ENCODE measurements at places on chromosomes 5 and 9.

- no peak for DNase-seq
Observed at GRCh38 chr9:135212961-135213360, 125.5 kb downstream of the OLFM1 start.

GRCh38 chr9:33133186-33133585, 34.0 kb downstream of the B4GALT1 start:
- DNase-seq, result no peak

DNA sequence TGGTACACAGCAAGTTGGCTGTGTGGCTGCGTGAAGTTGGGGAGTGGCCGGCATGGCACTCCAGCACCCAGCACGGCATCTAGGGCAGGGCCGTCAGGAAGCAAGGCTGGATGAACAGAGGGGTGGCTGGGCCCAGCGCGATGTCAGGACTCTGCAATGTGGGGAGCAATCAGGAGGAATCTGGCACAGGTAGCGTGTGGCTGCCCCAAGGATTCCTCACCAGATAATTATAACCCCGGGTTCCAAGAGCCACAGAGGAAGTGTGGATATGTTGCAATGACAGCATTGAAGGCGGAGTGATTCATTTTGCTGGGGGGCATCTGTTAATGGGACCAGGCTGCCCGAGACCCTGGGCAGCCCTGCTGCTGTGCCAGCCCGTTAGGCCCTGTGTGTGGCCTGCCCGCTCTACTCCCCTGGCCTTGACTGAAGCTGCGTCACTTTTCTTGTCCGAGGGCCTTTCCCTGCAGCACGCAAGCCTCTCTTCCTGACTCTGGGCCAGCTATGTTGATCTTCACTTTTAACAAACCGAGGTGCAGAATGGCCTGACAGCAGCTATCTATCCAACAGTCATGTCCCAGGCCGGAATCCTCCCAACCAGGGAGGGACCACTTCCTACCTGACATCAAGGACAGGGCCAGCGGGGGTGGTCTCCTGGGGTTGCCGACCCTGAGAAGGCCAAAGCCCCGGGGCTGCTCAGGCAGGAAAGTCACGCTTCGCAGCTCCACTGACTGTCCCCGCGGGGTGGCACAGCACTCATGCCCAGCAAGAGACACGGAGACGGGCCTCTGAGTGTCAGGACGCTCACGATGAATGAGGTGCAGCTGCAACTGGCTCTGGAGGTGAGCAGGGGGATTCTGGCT, 118.0 kb upstream of the PHYKPL start:
- DNase-seq, result no peak

- DNase-seq, result no peak
Observed at GRCh38 chr5:131541762-131542161, 93.3 kb downstream of the RAPGEF6 start.

DNA sequence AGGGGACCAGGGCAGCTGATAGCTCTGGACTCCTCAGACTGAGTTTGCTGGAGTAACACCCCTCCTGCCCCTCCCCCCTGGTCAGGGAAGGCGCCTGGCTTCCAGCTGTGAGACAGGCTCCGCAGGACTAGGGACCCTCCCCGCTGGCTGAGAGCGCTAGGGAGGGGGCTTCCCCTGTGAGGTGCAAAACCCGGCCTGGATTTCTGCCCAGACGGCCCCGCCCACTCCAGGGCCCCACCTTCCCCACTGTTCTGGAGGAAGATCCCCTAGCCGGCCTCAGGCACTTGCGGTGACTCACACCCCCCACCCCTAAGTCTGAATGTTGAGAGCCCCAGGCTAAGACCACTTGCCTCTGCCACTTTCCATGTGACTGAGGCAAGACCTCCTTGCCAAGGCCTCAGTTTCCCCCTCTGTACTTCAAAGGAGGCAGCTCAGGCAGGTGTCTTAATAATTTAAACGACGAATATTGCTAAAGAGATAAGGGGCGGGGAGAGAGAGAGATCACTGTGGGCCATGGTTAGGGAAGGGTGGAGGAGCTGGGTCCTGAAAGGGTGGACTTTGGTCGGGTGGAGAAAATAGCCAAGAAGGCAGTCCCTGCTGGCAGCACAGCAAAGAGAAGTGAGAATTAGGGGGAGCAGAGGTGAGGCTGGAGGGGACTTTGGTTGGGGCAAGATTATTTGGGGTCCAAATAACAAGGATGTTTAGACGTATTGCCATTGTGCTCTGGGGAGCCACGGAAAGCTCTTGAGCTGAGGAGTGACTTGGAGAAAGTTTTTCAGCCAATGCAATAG, 1.0 kb upstream of the DAB2IP start:
- DNase-seq, result peak; percentile 72

DNA sequence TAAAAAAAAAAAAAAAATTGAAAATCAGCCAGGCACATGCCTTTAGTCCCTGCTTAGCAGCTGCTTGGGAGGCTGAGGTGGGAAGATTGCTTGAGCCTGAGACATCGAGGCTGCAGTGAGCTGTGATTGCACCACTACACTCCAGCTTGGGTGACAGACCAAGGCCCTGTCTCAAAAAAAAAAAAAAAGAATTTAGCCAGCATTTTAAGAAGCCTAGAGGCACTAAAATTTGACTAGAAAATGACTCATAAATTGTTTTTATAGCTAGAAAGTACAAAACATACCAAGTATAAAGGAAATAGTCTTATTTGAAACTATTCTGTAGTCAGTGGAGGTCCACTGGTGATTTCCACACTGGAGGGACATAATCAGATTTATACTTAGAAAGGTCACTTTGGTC, 17.5 kb downstream of the LRRC70 start:
- DNase-seq, result no peak

DNA sequence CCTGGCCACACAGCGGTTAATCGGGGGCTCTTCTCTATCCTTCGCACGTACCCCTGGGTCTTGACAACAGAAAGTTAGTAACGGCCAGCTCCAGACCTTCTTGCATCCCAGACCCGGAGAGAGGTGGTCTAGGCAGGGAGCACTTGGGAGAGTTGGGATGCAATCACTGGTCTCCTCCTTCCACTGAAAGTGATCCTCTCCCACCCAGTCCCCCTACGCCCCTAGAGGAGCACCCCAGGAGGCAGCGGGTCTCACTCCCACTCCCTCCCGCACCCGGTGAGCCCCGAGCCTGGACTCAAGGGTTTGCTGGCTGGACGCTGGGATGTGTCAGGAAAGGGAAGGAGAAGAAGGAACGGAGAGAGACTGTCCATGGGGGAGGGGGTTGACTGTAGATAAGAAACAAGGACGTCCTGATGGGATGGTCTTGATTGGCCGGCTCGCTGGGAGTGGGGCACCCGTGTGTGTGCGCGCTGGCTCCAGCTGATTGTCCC, 2.0 kb downstream of the RORB start:
- DNase-seq, result no peak

- no peak for DNase-seq
Observed at GRCh38 chr5:56705217-56705616, 110.1 kb upstream of the MAP3K1 start.

DNA sequence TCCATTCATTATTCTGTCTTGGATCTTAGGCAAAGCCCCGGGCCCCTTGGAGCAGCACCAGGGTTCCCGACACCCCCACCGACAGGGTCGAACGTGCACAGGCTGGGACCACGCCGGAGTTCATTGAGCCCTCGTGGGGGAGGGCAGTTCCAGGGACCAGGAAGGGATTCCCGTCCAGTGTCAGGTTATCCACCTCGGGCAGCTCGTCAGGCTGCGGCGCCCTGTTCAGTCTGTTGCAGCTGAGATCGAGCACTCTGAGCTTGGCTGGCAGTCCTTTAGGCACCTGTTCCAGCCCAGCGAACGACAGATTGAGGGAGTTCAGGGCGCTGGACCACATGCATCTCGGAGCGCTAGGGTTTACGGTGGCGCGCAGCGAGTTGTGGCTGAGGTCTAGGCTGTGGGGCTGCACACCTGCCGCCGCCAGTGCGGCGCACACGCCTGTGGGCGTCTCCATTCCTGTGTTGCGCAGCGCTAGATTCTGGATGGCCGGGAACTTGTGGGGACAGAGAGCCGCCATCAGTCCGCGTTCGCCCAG, 1.1 kb downstream of the CD14 start:
- no peak for DNase-seq

DNA sequence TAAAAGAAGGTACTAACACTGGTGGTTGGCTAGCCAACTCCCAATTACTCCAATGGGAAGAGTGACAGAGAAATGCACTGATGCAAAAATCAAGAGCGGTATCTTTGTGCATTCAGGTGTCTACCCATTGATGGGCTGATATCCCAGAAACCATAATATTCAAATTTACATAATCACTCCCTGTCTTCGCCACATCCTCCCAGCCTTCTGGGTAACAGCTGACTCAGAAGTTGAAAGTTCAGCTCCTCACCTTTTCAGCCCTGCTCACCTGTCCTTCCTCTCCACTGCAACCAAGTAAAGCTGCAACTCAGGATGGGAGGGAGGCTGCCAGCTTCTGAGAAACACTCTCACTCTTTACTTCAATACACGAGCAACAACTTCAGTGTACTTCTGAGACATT, 6.9 kb downstream of the SUSD1 start:
- DNase-seq, result no peak

DNA sequence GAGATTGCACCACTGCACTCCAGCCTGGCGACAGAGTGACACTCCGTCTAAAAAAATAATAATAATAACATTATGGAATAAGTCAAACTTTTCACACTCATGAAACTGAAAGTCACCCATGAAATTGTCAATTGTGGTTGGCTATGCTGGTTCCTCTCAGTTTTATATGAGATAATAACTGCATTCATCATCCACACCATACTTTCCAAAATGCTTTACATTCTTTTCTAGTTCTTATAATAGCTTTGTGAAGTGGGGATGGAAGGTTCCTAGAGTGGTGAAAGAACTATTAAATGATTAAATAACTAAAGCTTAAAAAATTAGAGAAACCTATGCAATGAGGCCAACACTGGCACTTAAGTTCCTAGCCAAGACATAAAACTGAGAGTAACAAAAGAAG, 12.6 kb upstream of the ASPN start:
- no peak for DNase-seq

GRCh38 chr9:4563105-4563504, 72.8 kb downstream of the SLC1A1 start:
- no peak for DNase-seq

- no peak for DNase-seq
Observed at GRCh38 chr5:60504342-60504741, 195.6 kb downstream of the DEPDC1B start.

DNA sequence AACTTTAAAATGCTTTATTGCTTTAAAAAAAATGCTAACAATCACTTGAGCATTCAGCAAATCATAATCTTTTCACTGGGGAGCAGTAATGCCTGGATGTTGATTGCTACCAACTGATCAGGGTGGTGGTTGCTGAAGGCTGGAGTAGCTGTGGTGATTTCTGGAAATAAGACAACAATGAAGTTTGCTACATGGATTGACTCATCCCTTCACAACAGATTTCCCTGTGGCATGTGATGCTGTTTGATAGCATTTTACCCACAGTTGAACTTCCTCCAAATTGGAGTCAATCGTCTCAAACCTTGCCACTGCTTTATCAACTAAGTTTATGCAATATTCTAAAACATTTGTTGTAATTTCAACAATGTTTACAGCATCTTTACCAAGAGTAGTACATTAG, 83.3 kb downstream of the MLLT3 start:
- DNase-seq, result no peak

- DNase-seq, result no peak
Observed at GRCh38 chr5:43038496-43038989, 1.6 kb downstream of the ANXA2R start.

DNA sequence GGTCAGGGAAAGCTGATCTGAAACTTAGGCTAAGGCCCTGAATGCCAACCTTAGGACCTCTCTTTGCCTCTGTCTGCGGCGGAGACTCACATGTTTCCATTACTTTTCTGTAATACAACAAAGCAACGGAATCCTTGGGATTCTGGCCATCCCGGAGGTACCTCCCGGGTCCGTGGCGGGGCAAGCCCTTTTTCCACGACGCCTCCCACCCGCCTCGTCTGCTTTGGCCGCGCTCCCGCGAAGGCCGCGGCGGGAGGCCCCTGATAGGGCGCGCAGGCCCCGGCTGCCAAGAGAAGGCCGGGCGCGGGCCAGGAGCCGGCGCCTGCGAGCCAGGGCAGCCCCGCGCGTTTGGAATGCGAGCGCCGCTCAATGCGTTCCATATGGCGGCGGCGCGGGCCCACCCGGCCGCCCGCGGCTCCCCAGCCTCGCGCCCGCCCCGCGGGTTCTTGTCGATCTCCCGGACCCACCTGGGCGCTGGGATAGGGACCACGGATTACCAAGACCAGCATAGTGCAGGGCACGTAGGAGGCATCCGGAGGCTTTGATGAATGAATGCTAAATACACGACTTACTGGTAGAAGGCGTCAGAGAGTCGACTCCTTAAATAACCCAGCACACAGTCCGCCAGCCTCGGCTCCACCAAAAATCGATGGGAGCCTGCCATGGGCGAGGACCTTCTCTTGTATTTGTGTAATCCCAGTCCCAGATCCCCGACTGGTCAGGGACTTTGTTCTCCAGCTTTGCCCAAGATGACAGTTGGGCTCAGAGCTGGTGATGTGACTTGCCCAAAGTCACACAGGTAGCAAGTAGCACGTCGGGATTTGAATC, 17.5 kb upstream of the PHF19 start:
- no peak for DNase-seq

- no peak for DNase-seq
Observed at GRCh38 chr5:147464211-147464610, 45.7 kb downstream of the DPYSL3 start.

DNA sequence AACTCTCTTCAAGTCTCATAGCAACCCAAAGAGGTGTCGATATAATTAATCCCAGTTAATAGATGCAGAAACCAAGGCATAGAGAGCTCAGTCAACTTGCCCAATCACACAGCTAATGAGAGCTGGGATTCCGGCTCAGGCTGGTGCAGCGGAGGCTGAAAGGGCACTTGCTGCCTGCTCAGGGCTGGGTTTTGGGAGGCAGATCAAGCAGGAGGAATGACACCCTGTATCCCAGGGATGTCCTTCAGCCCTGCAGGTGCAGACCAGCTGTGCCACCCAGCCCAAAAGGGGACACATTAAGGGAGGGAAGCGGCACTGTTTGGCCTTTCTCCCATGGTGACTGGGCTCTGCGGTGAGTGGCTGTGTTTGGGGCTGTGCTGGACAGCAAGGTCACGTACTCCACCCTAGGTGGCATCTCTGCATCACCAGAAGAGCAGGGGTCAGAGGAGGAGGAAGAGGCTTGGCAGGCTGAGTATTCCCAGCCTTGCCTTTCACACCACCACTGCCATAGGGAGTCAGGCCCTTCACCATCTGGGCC, 124.1 kb downstream of the MVB12B start:
- DNase-seq, result no peak

DNA sequence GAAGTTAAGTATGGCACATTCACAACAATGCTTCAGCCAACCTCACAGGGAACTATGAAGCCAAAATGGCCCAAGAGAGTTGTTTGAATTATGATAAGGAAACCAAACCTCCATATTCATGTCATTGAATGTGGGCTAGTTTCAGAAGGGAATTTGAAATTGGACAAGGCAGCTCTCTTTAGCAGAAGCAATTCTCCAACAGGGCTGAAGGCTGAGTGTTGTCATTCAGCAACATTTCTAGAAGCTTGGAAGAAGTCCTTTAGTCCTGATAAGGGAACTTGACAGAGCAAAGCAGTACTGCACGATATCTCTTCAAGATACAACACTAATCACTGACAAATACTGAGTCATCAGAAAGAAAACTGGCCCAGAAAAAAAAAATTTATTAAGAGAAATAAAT, 115.4 kb downstream of the SLC25A46 start:
- DNase-seq, result no peak

- DNase-seq, result no peak
Observed at GRCh38 chr9:129022037-129022436, 6.1 kb downstream of the SH3GLB2 start.

- no peak for DNase-seq
Observed at GRCh38 chr5:89827359-89827758, 582.2 kb downstream of the CETN3 start.

- DNase-seq, result no peak
Observed at GRCh38 chr5:154648229-154648628, 106.9 kb upstream of the LARP1 start.

Measured in fibroblast of skin of left quadriceps (primary cell).